ENCODE measurements at places on chromosomes 1 and 21.

GRCh38 chr1:77406661-77407060 is 124.8 kb downstream of the AK5 start:
- DNase-seq = no peak

- DNase-seq = no peak
These were observed 967.8 kb upstream of the NCAM2 start for GRCh38 chr21:20030390-20030789.

- DNase-seq = peak; percentile 10
These were observed 106.7 kb upstream of the C21orf91 start for GRCh38 chr21:17925899-17926298.

- DNase-seq = no peak
These were observed 38.6 kb downstream of the NSL1 start for GRCh38 chr1:212752934-212753497.

GRCh38 chr1:102234753-102235359 is 238.1 kb upstream of the OLFM3 start:
- DNase-seq = no peak

GRCh38 chr1:82401116-82401515 is 600.4 kb downstream of the ADGRL2 start:
- no peak for DNase-seq

- no peak for DNase-seq
These were observed 536.6 kb downstream of the RWDD3 start for GRCh38 chr1:95770581-95770980.

DNA sequence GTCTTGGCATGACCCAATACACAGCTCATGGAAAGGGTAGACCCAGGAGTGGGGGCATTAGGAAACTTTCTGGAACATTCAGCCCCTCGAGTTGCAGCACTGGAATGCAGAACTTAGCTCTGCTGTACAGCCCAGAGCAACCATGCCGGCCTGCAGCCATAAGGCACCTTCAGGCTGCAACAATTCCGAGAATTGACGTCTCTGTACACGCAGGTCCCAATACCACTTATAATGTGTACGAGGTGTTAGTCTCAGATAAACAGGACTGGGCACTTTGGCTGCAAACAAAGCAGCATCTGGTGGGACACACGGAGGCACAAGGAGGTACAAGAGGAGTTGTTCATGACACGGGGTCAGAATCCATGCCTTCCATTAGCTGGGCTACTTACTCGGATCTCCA is 7.9 kb downstream of the CBR1 start:
- DNase-seq = no peak

GRCh38 chr21:43572446-43572845 is 86.8 kb downstream of the HSF2BP start:
- no peak for DNase-seq

- no peak for DNase-seq
These were observed 53.6 kb downstream of the FGGY start for GRCh38 chr1:59350521-59350920.

GRCh38 chr1:180185281-180185680 is 30.6 kb downstream of the QSOX1 start:
- DNase-seq = no peak

DNA sequence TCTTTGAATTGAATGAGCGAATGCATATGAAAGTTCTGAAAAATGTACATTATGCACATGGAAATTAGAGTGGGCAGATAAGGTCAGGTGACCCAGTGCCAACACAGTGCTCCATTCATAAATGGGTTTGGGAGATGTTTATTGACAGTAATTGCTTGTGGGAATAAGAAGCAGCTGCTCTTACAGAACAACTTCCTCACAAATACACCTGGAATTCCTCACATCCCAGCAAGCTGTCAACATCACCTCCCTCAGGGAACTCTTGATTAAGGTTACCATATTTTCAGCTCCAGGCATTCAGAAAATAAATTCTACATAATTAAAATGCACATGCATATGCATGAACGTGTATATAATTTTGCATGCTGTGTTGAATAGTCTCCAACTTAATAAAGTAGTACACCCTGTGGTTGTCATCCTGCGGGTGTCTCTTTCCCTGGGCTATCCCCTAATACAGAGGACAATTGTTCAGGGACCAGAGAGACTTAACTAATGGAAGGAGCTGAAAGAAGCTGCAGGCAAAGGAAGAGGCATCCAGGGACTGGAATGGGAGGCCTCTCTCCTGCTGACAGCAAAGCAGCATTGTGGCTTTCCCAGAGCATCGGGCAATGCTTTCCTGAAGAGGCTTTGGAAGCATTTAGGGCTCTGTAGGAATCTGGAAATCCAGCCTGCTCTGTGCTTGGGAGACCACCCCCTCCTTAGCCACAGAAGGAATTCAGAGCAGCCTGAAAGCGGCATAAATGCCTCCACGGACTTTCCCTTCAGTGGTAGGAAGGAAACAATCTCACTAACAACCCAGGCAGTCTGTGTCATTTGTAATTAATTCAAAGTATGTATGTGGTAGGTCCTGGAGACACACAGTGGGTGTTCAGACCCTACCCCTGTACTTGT is 55.2 kb upstream of the GNG12 start:
- DNase-seq = no peak

DNA sequence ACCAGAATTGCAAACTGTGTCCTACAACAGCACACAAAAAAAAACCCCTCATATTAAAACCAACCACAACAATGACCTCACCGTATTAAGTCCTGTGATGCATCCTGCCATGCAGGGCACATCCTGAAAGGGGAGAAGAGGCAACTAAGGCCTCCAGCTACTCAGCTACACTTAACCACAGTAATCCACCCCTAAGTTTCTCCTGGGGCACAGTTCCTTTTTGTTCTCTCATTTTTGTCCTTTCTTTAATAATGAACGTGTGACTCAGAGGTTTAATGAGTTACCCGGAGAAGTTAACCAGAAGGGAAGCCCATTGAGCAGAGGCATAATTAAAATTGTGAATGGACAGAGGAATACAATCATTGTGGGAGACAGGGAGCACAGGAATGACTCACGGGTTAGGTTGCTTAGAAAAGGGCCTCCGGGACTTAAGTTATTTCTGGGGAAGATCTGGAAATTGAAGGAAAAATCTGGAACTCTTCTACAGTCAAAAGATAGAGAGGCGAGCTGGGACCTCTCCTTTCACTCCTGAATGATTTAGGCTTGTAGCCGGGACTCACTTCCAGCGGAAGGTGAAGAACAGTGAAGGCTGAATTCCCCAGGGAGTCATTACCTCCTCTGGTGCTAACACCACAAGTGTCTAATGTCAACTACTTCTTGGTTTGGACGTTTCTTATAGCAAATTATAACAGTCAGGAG is 36.9 kb upstream of the HIVEP3 start:
- DNase-seq = no peak

DNA sequence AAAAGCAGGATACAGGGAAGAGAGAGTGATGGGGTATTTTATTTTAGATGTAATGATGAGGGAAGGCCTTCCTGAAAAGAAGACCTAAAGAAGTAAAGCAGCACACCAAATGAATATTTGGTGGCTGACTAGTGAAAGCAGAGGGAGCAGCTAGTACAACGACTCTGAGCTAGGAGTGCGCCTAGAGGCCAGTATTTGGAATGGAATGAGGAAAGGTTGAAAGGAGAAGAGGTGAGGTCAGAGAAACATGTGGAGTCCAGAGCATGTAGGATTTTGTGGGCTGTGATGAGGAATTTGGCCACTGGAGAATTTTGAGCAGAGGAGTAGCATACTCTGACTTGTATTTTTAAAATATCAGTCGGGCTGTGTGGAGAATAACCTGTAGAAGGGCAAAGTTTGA is 11.8 kb upstream of the RPL5 start:
- DNase-seq = no peak

- no peak for DNase-seq
These were observed 61.3 kb downstream of the PRDM16 start for GRCh38 chr1:3130268-3130667.

GRCh38 chr1:9302745-9303524 is 10.2 kb downstream of the SPSB1 start:
- no peak for DNase-seq

DNA sequence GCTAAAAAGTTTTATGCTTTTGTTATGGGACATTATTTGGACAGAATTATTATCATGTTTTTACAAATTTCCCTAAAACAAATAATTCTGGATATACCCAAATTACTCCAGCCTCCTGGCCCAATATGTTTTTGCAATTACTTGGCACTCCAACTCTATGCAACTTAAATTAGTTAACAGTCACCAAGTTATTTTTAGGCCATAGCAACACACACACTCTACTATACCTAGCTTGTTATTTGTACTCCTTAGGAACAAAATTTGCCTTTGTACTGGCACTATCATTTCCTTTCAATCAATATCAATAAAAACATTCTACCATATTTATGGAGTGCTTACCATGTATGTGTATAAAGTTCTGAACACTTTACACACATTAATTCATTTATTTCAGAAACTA is 7.7 kb downstream of the DUSP10 start:
- no peak for DNase-seq

DNA sequence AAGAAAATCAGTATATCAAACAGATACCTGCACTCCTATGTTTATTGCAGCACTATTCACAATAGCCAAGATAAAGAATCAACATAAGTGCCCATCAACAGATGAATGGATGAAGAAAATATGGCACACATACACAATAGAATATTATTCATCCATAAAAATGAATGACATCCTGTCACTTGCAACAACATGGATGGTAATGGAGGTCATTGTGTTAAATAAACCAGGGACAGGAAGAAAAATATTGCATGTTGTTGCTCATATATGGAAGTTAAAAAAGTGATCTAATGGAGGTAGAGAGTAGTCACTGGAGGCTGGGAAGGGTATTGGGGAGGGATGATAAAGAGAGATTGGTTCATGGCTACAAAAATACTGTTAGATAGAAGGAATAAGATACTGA is 65.4 kb upstream of the CR2 start:
- no peak for DNase-seq

GRCh38 chr1:186421446-186421845 is 39.5 kb downstream of the PDC start:
- no peak for DNase-seq

DNA sequence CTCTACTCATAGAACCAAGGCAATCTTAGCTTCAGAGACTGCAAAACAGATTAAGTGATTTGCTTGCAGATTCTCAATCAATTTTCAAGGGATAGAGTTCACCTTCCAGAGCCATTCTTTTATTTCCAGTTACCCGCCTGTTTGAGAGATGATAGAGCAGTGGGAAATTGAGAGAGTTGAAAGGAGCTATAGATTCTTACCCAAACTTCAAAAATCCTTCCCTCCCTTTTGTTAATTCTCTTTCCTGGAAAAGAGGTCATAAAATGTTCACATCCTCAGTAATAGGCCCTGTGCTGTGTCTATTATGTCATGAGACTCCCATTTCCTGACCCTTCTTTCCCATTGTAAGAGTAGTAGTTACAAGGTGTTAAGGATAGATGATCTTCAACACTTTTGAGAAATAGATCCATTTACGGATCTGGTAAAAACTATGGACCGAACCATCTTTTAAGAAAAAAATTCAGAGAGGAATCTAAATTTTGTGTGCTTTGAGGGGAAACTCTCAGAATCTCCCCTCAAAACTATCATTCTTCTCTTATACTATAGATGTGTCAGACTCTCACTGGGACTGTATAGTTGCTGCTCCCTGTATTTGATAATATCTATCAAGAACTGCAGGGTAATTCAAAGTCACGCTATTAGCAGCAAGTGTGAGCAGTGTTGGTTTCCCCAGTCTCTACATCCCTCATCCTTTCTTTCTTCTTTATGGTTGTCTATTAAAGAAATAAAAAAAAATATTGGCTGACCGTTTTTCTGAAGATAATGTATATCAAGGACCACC is 8.0 kb downstream of the RGS4 start:
- DNase-seq = no peak

- DNase-seq = peak; percentile 96
These were observed 14.3 kb upstream of the SEC16B start for GRCh38 chr1:177984136-177984525.

- no peak for DNase-seq
These were observed 15.5 kb upstream of the FAM78B start for GRCh38 chr1:166182281-166182680.

DNA sequence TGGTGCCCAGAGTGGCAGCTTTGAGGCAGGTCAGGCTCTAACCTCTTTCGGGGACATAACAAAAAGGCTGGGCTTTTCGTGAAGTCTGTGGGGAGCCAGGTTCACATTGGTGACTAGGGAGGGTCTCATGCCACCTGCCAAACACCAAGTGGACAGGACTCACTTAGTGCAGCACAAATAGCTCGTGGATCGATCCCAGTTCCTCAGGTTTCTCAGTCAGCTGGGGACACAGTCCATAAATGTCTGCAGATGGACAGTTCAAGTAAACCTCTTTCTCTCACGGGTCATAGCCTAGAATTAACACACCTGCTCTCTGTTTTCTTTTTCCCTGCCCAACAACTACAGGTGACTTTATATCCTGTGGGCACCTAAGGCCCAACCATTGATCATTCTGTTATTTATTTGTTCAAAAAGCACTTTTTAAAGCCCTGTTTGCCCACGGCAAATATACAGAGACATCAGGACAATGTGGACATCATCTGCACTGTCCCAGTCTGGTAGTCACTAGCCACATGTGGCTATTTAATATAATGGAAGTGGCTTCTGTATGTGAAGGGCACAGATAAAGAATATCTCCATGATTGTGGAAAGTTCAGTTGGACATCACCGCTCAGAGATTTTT is 53.5 kb downstream of the CAPN2 start:
- DNase-seq = no peak

- DNase-seq = no peak
These were observed 49.1 kb downstream of the ERI3 start for GRCh38 chr1:44305962-44306422.

GRCh38 chr1:220487297-220487820 is 40.6 kb upstream of the MARK1 start:
- DNase-seq = no peak

GRCh38 chr1:96478228-96478627 is 243.4 kb upstream of the PTBP2 start:
- no peak for DNase-seq

All from NCI-H1694 (cell line).